GM13976 (cell line): ENCODE measurements at places on chromosomes 11 and 22.

DNA sequence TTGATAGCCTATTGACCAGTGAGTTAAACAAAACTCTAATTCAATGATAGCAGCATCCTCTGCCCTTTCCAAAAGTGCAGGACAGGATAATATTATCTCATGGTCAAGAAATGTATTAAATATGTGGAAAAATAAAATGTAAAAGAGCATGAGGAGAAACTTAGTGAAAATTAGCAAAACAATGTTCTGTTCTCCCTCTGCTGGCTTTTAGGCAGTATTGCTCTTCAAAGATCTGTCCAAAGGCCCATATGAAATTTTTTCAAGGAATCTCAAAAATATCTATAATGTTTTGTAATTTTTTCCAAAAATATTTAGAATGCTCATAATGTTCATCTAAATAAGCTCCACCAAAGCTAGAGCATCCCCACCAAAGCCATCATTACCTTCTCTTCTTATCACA is 8.3 kb upstream of the ARL14EP start:
- DNase-seq, result no peak

GRCh38 chr11:131750152-131750551 is 379.7 kb downstream of the NTM start:
- no peak for DNase-seq

- DNase-seq, result no peak
These were observed 627.3 kb upstream of the KIRREL3 start for GRCh38 chr11:127627629-127628457.

DNA sequence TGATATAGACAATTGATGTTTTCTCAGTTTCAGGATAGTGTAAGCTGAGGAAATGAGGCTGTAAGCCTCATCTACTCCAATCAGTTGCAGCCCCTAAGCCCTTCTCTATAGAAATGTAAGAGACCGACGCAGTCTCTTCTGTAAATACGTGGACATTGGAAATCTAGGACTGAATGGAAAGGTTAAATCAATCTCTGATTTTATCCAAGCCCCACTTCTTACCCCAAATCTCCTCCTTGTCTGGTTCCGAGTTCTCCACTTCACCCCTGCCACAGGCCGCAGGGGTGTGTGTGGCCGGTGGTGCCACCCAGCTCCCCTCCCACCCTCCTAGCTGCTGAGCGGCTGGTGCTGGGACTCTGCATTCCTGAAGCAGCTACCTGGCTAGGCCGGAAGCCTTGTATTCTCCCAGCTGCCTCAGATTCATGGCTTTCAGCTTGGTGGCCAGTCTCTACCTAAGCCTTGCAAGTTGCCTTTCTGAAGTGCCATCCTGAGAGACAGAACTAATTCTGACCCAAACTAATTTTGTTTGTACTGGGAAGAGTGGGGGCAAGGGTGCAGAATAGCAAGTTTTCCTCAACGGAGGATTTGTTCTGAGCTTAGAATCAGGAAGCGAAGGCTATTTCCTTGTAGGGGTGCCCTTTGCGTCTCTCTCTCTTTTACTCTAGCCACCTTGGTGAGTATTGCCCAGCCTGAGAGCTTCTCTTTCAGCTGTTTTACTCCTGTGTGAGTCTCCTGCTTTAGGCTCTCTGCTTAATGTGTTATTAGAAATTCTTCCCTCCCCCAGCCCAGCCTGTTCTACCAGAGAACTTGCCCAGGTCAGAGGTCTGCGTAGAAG is 749 bp downstream of the VWA5A start:
- DNase-seq, result no peak

- DNase-seq, result no peak
These were observed 79.7 kb downstream of the SHANK2 start for GRCh38 chr11:71172680-71173079.

GRCh38 chr22:42768385-42769035 is 47.8 kb upstream of the A4GALT start:
- DNase-seq, result no peak

DNA sequence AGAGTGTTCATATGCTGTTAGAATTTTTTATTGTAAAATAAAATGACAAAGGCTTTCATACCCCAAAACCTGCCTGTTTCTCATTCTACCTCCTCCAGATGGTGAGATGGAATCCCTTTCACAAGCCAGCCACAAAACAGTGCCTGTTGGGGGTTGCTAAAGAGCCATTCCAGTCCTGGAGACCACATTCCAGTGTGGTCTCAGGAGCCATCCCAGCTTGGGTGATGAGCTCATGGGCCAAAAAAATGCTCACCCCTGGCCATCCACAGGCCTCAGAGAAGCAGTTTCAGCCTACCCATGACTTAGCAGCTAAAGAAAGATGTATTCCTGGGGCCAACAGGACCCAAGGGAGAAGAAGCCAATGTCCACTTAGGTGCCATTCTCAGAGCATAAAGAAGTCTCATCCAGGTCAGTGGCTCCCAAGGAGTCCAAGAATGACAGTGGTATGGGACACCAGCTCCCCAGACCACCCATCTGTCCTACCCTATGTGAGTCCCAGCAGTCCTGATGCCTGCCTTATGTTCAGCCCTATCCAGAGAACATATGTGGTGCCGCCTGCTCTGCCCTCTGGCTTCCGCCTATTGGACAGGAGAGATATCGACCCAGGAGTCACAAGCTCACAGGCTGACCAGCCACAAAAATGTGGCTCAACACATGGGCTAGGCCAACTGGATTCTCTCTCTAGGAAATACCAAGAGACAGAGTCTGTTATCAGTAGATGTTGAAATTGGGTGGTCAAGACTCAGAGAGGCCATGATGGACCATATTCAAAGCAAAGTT is 26.4 kb downstream of the C11orf91 start:
- no peak for DNase-seq

- no peak for DNase-seq
These were observed 10.5 kb downstream of the UCP2 start for GRCh38 chr11:73972187-73972586.

- no peak for DNase-seq
These were observed 36.2 kb downstream of the UVRAG start for GRCh38 chr11:75851203-75851602.

GRCh38 chr22:47206164-47206563 is 443.7 kb downstream of the TBC1D22A start:
- no peak for DNase-seq

DNA sequence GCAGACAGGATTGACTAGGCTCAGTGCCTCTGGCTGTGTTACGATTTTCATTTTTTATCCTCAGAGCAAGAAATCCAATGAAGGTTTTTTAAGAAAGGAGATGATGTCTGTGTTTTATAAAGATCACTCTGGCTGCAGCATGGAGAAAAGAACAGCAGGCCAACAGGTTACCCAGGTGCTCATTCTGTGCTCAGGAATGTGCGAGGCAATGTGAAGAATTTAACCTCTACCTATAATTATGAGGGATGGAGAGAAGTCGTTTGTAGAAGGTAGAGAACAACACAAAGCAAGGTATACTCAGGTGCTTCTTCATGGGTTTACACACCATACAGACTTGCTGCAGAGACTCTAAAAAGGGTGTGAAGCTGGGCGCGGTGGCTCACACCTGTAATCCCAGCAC is 10.0 kb upstream of the RTCB start:
- DNase-seq, result no peak

- DNase-seq, result peak; percentile 77
These were observed 22.5 kb downstream of the SUN2 start for GRCh38 chr22:38733329-38733723.
